ENCODE measurements at places on chromosomes 11 and 22.

DNA sequence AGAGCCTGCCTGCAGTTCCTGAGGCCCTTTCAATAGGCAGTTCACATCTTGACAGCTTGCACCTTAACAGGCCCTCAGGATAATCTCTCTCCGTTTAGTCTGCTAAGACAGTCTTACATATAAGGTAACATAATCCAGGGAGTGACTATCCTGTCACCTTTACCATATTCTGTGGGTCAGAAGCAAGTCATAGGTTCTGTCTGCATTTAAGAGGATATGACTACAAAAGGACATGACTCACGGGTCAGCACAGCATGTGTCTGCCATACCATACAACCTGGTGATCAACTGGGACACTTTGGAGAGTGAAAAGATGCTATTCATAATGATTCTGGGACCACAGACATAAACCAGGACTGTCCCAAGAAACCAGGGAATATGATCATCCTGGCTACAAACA is 611.1 kb downstream of the SOX6 start:
- DNase-seq, result no peak

DNA sequence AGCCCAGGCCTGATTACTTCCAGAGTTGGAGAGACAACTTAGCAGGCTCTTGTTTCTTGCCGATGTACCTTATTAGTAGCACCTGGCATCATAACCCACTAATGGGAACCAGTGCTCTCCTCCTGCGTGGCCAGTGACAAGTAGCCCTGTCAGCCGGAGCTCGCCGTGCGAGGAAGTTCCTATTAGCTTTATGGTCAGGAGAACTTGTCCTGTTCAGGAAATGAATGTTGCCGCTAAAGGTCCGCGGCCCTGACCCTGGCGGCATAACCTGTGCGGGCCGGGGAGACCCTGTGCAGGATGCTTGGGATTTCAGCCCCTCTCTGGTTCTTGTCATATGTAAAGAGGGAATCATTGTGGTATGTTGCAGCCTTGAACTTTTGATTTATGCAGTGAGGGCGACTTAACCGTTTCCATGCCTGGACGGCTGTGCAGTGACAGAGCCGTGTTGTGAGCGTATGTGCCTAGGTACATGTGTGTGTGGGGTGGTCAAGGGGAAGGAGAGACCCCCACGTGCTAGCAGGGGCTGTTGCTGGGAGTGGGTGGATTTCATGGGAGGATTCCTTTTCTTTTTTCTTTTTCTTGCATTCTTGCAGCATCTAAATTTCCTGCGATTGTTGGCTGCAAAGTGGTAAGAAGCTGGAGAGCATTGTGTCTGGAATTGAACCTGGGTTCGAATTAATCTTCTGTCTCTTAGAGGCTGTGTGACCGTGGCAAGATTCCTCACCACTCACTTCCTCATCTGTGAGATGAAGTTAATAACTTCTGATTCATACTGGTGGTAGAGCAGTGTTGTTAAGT is 15.2 kb downstream of the ZBTB16 start:
- no peak for DNase-seq

- no peak for DNase-seq
Measured at GRCh38 chr11:115194802-115195110, 309.5 kb downstream of the CADM1 start.

DNA sequence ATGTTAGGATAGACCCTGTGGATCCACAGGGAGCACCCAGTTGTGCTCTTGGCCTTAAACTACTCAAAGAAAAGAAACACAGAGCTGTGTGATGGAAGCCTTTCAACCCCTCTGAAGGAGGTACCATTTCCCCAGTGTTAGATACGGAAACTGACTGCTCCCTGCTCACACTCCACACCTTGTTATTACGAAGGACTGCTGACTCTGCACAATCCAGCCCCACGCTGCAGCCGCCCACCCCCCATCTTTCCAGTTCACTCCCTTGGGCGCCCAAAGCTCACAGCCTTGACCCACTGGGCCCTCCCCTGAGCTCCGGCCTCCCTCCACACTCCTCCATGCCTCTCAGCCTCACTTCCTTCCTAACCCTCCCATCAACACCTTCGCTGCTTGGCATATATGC is 75.5 kb downstream of the EFCAB6 start:
- no peak for DNase-seq

DNA sequence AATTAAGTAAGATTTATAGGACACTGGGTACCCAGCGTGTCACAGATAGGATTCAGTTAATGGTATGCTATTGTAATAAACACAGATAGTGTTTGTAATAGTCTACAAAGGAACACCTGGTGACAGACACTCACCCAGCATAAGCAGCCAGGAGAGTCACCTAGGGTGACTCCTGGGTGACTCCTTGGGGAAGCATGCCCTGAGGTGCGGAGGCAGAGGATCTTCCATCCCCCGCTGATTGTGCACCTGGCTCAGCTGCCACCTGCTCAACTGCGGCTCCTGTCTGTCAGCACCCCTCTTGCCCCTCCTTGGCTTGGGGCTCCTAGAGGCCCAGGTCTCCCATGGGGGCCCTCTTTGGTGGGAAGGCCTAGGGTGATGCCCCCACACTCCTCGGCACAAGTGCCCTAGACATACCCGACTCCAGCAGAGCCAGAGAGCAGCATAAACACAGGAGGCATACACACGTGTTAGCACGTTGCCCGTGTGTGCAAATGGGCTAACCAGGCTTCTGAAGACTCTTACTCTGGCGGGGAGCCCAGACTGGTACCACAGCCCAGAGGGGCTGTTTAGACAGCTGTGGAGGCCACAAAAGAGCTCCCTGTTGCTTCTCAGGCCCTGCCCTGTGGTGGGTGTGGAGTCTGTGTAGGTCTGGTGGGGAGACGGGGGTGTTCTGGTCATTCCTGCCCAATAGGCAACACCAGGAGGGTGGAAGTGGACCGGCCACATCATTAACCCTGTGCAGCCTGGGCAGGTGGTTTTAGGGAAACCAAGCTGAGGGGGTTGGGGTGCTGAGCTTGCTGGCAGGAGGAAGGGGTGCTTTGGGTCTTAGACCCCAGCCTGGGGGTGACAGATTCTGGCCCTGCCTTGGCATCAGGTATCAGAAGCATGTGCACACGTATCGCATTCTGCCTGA is 3.0 kb downstream of the INPPL1 start:
- no peak for DNase-seq

GRCh38 chr22:33328789-33329296 is 270.7 kb upstream of the SYN3 start:
- no peak for DNase-seq
